Smooth muscle cell of bladder (primary cell): ENCODE measurements at places on chromosomes 5 and 9. TPM values are rescaled to one million over a fixed set of nuclear protein-coding genes. Genes with fewer than 3 reads are reported as not detected.

Gene ARHGAP26
- 7.4 and 8.4 TPM in 2 replicates for total RNA-seq

Gene PRR16
- total RNA-seq: 4.0 and 4.2 TPM in 2 replicates

Gene CSNK1G3
- total RNA-seq: 49.8 and 60.5 TPM in 2 replicates

Gene MZB1
- total RNA-seq: 0.14 and 0.18 TPM in 2 replicates

Gene SVEP1
- total RNA-seq: 134 and 151 TPM in 2 replicates

Gene TLR4
- 4.1 and 5.3 TPM in 2 replicates for total RNA-seq

Gene TIMD4
- not detected in 2 replicates for total RNA-seq

Gene BAAT
- total RNA-seq: not detected in 2 replicates

Gene PPP3R2
- not detected in 2 replicates for total RNA-seq

Gene PIP5K1B
- total RNA-seq: under 0.01 TPM in 2 replicates

Gene HIGD2A
- total RNA-seq: 28.2 and 32.3 TPM in 2 replicates

Gene IL5
- total RNA-seq: not detected in 2 replicates

Gene WNT8A
- not detected in 2 replicates for total RNA-seq

Gene ZMYND19
- 12.5 and 17.9 TPM in 2 replicates for total RNA-seq

Gene PHF24
- total RNA-seq: under 0.01 TPM in 1 of 2 replicates, not detected in the other

Gene ECSCR
- 0.14 and 0.37 TPM in 2 replicates for total RNA-seq

Gene SHB
- total RNA-seq: 9.7 and 14.2 TPM in 2 replicates

Gene IL3
- total RNA-seq: not detected in 2 replicates

Gene FBP2
- total RNA-seq: not detected in 2 replicates

Gene FOXD4
- total RNA-seq: under 0.01 and 0.28 TPM in 2 replicates

Gene SLC45A2
- total RNA-seq: 0.14 and 0.18 TPM in 2 replicates

Gene ROR2
- 29.4 and 30.0 TPM in 2 replicates for total RNA-seq

Gene DBN1
- total RNA-seq: 130 and 139 TPM in 2 replicates

Gene FPGS
- 62.7 and 65.2 TPM in 2 replicates for total RNA-seq

Gene NME5
- 1.6 and 2.1 TPM in 2 replicates for total RNA-seq

Gene IRGM
- under 0.01 TPM in 1 of 2 replicates, not detected in the other for total RNA-seq

Gene OTULINL
- total RNA-seq: 0.09 and 0.14 TPM in 2 replicates

Gene ZNF483
- 1.00 and 2.2 TPM in 2 replicates for total RNA-seq

Gene FOXD4L4
- total RNA-seq: 0.14 and 0.18 TPM in 2 replicates

Gene AFAP1L1
- total RNA-seq: 2.4 and 2.8 TPM in 2 replicates

Gene RAI14
- total RNA-seq: 131 and 132 TPM in 2 replicates

Gene ENHO
- not detected in 2 replicates for total RNA-seq

Gene CDHR2
- 0.28 TPM in 1 of 2 replicates, not detected in the other for total RNA-seq

Gene SOX30
- total RNA-seq: not detected in 2 replicates

Gene FAM53C
- 23.8 and 27.4 TPM in 2 replicates for total RNA-seq

Gene INSL4
- not detected in 2 replicates for total RNA-seq

Gene GRXCR2
- not detected in 2 replicates for total RNA-seq

Gene BARX1
- not detected in 2 replicates for total RNA-seq

Gene GAS1
- total RNA-seq: 85.8 and 306 TPM in 2 replicates

Gene ZDHHC11B
- under 0.01 and 0.09 TPM in 2 replicates for total RNA-seq

Gene NMUR2
- total RNA-seq: not detected in 2 replicates

Gene CARTPT
- total RNA-seq: not detected in 2 replicates
